ENCODE measurements at places on chromosomes 6 and 20. TPM values are rescaled to one million over a fixed set of nuclear protein-coding genes. Genes with fewer than 3 reads are reported as not detected.

- no peak for DNase-seq
These were observed 11.2 kb downstream of the SLC24A3 start for GRCh38 chr20:19223640-19224039.

DNA sequence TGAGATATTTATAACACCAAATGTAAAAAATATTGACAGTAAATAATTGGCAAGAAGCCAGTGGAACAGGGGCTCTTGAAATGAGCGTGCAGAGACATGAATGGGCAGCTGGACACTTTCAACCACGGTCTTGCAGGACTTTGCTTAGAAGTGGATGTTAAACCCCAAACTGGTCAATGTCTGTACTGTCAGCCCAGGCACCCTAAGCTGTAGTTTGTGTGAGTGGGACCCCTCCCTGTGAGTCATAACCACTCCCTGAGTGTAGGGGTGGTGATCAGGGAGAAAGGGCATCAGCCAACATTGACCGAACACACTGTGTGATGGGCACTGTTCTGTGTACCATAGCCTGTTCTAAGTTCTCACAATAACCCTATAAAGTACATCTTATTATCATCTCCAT lies 108.6 kb downstream of the FIG4 start:
- DNase-seq: no peak

GRCh38 chr20:36120991-36121390 lies 33.5 kb upstream of the EPB41L1 start:
- DNase-seq: no peak

DNA sequence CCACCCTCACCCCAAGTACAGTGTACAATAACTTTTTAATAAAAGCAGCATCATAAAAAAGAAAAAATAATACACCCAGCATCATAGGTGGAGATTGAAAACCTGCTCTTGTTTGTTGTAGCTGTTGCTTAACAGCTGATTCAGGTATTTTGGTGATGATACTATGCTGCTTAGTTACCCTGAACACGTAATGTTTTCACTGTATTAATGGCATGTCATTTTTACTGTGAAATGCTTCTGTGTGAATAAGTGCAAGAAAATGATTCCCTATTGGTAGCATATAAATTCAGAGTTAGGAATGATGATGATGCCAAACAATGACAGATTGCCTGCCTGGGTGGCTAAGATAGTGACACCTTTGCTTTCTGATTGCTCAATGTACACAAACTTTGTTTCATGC lies 405.7 kb downstream of the HDGFL1 start:
- DNase-seq: no peak

DNA sequence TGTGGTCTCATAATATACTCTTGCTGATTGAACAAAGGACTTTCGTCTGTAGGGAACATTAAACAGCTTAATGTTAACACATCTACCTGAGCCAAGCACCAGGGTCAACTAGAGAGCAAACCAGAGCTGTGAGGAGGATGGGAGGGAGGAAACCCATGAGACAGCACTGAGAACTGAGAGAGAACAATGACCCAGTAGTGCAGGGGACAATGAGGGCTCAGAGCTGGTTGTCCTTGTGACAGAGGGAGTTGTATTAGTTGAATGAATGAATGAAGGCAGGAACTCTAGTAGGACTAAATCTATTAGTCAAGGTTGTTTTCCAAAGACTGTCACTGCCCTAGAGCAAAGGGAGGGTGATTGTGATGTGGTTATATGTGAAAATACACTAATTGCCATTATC lies 28.2 kb upstream of the GSTA4 start:
- DNase-seq: no peak

DNA sequence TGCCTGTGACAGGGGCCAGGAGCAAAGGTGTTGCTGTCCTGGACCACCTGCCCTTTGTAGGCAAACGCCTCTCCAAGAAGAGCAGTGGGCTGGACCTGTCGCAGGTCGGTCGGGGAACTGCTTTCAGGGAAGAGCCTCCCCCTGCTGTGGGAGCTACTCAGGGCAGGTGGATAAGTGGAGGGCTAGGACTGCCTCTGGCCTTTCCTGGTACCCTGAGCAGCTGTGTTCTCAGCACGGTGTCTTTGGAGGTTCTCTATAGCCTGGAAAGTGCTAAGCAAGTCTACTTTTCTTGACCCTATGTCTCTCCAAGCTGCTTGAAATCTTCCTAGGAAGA lies 35.0 kb downstream of the BPIFB1 start:
- no peak for DNase-seq

- DNase-seq: peak; percentile 8
These were observed 145.3 kb upstream of the ECI2 start for GRCh38 chr6:4280707-4281106.

DNA sequence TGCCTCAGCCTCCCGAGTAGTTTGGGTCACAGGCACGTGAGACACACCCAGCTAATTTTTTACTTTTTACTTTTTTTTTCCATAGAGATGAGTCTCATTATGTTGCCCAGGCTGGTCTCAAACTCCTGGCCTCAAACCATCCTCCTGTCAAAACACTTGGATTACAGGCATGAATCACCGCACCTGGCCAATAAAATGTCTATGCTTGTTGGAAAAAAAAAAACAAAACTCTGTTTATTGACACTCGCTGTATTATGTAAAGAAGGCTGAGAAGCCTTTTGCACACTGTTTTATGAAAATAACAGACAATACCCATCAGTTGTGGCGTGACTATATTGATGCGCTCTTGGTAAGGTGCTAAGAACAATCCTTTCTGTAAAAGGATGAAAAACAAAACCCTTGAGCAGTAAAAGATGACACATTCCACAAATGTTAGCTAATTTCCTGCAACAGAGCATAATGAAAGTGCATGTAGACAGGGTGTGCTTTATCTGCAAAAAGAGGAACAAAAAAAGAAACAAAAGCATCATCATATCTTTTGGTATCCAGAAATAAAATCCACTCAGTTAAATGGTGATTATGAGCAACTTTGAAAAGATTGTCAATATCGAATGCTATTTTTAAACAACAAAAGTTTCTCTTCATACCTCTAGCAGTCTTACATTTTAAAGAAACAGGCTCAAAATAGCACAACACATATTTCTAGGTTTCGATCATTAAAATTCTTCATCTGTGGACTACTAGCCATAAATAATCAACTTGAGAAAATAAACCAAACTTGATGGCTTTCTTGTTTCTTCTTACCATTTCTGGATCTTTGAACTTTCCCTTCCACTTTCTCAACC lies 108.3 kb upstream of the PHACTR1 start:
- DNase-seq: no peak

- DNase-seq: no peak
These were observed 38.5 kb downstream of the TSPYL4 start for GRCh38 chr6:116215414-116215813.

GRCh38 chr6:3312604-3313231 lies 54.0 kb downstream of the PSMG4 start:
- DNase-seq: no peak

DNA sequence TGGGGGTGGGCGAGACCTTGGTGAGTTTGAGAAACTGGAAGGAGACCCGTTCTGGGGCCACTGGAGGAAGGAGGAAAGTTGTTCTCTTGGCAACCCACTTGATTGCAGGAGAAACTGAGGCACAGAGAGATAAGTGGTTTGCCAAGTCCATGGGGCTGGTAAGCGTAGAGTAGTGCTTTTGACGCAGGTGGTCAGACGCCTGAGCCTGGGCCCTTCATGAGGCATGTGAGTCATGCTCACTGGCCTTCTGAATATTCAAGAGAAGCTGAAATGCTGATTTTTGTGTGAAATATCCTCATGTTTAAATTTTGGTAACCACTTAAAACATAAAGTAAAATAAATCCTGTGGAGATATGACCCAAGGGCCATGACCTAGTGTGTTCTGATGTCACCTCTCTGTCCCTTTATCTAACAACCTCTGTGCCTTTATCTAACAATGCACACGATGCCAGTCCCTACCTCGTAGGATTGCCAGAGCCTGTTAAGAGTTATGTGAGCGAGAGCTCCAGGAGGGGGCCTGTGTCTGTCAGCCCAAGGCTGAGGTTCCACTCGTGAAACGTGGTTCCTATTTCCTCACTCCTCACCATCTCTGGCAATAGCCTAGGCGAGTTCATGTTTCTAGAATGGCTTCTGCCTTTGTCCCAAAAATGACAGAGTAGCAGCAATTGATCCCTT lies 32.8 kb upstream of the PMEPA1 start:
- DNase-seq: no peak

- DNase-seq: no peak
These were observed 26.7 kb downstream of the ZNF337 start for GRCh38 chr20:25669826-25670422.

GRCh38 chr6:10098756-10099528 lies 315.9 kb downstream of the TFAP2A start:
- no peak for DNase-seq

DNA sequence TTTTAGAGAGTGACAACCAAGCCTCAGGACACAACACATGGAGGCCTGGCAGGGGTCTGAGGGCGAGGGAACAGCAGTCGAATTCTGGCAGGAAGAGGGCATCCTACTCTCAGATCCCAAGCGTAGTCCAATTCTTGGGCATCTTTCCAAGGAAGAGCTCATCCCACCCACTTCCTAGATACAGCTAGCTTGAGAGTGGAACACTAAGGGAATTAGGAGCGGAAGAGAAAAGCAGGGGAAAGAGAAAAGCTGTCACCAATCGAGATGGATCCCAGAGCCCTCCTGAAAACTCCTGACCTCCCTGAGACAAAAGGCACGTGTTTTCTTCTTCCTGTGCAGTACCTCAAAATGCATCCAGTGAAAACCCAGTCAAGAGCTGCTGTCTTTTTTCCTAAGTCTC lies 67.1 kb downstream of the GFOD1 start:
- no peak for DNase-seq

DNA sequence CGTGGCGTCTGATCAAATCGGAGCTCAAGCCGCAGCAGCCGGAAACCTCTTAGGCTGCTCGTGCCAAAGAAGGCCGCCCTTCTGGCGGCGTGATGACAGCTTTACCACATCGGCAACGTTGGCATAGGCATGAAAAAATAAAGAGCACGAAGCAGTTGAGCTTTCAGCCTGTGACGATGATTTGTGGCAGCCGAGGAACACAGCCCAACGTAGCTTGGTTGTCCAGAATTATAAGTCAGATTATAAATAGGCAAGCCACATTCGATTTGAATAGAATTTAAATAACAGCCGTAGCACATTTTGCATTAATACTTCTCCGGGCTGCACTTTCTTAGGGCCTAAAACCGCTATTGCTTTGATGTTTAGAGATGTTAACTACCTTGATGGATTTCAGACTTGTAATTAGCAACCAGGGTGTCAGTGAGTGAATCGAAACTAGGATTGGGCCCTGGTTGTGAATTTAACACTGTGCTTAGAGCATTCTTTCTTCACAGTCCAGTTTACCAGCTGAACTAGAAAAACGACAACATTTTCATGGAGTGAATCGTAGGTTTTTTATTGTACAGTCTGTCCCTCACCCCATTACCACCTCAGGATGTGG lies 864 bp upstream of the BCLAF1 start:
- peak; percentile 93 for DNase-seq

DNA sequence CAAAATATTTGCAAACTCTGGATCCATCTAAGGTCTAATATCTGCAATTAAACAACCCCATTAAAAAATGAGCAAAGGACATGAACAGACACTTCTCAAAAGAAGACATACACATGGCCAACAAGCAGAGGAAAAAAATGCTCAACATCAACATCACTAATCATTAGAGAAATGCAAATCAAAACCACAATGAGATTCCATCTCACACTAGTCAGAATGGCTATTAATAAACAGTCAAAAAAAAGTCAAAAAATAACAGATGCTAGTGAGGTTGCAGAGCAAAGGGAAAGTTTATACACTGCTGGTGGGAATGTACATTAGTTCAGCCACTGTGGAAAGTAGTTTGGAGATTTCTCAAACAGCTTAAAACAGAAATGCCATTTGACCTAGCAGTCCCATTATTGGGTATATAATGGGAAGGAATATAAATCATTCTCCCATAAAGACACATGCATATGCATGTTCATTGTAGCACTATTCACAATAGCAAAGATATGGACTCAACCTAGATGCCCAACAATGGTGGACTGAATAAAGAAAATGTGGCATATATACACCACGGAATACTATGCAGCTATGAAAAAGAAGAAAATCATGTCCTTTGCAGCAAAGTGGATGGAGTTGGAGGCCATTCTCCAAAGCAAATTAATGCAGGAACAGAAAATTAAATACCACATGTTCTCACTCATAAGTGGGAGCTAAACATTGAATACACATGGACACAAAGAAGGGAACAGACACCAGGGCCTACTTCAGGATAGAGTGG lies 9.1 kb downstream of the ZNFX1 start:
- DNase-seq: no peak

- DNase-seq: no peak
These were observed 24.7 kb upstream of the HINT3 start for GRCh38 chr6:125931733-125932450.

GRCh38 chr20:45701873-45702272 lies at the start of gene WFDC13:
Gene WFDC13, plus strand, starts transcription at chr20:45702038. Its CDS starts 86 bp downstream, at chr20:45702124.
- no peak for DNase-seq

DNA sequence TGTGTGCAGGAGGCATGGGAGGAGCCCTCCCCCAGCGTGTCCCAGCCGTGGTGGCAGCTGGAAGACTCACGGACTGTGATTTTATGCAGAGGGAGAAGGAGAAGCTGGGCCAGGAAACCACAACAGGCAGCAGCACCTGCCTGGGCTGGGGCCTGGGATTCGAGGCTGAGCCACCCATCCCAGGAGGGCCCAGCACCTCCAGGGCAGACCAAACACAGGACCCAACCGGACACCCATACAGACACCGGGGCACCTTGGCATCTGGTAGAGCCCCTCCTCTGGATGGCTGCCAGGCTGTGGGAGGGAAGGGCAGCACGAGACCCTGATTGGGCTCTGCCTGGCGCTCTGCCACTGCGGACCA lies 41.7 kb upstream of the CHRNA4 start:
- DNase-seq: no peak

GRCh38 chr20:59837623-59838394 lies 95.6 kb downstream of the SYCP2 start:
- no peak for DNase-seq

- no peak for DNase-seq
These were observed 39.3 kb upstream of the SAMD3 start for GRCh38 chr6:130262008-130262407.

- no peak for DNase-seq
These were observed 24.1 kb downstream of the USP45 start for GRCh38 chr6:99491171-99491570.

DNA sequence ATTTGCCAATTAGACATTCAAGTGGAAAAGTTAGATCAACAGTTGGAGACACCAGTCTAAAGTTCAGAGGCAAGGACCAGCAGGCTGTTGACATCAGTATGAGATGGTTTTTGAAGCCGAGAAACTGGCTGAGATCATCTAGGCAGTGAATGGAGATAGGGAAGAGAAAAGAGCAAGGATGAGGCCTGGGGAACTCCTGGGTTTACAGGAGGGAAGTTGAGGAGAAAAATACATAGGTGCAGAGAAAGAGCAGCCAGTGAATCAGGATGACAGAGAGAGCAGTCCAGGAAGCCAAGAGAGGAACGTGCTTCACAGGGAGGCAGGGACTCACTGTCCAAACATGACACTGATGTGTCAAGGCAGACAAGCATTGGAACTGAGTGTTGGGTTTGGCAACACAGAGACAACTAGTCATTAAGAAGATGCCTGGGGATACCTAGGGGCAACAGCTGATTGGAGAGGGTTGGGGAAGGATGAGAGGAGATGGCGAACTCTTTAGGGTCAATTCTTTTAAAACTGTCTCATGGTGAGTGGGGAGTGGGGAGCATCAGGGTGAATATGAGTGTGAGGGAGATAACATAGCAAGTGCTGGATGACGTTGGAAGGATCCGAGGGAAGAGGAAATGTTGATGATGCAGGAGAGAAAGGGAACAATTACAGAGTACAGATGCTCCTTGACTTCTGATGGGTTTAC lies 13.2 kb upstream of the SALL4 start:
- DNase-seq: no peak

Gene ESR1
- 0.46 TPM for polyA plus RNA-seq

Gene PRICKLE4
- polyA plus RNA-seq: 0.60 TPM

Gene RHAG
- polyA plus RNA-seq: not detected

Gene MLIP
- polyA plus RNA-seq: not detected

Gene ANKRD6
- 3.8 TPM for polyA plus RNA-seq

Gene HLA-DRB1
- polyA plus RNA-seq: 1,240 TPM

Data from B cell (primary cell).